ENCODE measurements at places on chromosomes 1 and 21.

GRCh38 chr1:150686275-150686674, 10.7 kb downstream of the GOLPH3L start:
- DNase-seq = no peak

DNA sequence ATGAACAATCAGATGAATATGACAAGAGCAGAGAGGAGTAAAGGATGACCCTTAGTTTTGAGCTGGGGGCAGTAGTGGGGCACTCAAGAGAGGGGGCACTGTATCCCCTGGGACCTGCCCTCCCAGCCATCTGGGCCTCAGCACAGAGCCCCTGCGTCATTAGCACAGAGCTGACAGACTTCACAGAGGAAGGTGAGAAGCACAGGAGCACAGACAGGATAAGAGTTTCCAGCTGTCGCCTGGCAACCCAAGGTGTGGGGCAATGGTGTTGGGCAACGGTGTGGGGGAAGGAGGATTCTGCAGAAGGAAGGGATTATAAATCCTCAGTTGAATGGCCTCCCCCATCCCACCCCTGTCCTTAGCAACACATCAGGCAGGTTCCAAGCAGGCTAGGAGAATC, 30.2 kb downstream of the RAB3B start:
- no peak for DNase-seq

DNA sequence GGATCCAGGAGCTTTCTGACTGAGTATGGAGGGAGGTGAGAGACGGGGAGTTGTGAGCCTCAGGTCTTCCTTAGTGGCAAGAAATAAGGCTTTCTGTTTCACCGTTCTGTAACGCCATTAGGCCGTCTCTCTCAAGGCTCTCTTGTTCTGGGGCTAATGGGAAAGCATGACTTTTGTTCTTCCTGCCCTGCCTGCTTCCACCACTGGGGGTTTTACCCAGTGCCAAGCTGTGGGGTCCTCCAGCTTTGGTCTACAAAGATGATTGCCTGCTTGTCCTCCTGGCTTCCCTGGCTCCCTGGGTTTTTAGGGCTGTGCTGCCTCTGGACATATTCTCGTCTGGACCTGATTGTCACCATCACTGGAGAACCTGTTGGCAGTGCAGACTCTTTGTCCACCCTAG, 74.8 kb upstream of the TINAGL1 start:
- DNase-seq = no peak

DNA sequence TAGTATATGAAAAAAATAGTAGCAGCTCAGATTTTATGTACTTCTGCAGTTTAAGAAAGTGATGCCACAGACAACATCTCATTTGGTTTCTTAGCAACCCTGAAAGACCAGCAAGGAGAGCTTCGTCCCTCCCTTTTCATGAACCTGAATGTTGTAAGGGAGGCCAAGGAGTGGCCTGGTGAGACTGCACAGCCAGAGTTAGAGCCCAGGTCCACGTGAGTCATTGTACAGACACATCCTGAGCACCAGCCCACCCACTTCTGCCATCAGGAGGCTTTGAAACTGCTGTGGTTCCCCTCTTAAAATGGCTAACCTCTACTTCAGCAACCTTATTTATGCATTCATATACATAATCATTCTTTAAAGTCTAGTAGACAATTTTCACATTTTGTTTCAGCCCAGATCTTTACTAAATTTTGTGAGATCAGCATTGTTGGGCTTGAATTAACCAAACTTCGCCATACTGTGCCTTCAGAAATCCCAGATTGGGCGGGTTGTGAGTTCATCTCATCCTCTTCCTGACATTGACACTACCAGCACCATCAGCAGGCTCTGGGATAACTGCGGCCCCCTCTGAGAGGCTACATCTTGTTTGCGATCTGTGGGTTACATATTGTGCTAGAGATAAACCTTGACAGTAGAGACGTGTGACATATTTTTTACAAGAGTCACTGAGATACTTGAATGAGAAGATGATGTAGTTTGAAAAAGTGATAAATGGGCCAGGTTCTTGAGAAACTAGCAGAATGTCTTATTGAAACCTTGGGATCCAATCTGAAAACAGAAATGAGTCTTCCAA, 106.7 kb downstream of the CAMTA1 start:
- DNase-seq = no peak

DNA sequence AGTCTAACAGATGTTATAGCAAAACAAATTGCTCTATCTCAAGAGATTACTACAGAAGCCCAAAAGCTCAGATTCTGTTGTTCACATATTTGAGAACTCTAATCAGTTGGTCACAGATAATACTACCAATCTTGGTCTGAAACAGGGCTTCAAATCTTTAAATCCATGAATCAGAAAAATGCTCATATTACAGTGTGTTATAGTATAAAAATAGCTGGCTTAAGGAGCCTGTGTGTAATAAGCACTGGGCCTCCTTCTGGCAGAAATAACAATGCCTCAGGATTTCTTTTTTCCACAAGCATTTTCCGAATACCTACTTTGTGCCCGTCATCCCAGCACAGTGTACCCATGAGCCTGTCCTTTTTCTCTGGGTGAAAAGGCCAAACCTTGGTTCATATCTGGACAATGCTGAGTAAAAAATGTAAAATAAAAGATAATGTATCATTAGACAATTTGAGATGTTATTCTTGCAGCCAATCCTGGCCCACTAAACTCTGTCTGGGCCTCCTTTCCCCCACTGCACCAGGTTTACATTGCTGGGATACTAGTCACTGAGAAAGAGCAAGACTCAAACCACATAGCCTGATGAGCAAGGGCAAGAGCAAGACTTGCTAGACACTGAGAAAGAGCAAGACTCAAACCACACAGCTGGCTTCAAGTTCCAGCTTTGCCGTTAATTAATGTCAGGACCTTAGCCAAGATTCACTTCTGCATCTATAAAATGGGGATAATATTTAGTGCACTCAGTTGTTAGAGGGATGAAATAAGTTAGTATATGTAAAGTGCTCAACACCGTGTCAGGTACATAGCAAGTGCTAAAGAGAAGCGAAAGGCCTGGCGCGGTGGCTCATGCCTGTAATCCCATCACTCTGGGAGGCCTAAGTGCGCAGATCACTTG, 17.0 kb upstream of the ADAR start:
- no peak for DNase-seq

DNA sequence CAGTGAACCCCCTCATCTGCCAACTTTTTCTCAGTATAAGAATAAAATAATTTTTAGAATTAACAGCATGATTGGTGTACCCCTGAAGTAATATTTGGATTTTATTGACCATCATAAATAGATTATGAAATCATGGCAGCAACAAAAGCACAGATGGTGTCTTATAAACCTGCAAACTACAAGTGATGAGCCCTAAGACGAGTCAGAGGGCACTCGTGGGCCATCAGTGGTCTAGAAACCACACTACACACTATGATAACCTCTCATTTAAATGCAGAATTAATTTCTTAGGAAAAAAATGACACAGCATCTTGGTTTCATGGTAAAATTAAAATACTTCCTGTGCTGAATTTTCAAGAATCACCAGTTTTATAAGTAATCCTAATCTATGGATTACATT, 312.4 kb downstream of the PTBP2 start:
- no peak for DNase-seq

- DNase-seq = no peak
Observed at GRCh38 chr21:35635261-35635660, 425.1 kb downstream of the SETD4 start.

GRCh38 chr1:172480431-172480830, 36.6 kb upstream of the PIGC start:
- DNase-seq = no peak

- DNase-seq = no peak
Observed at GRCh38 chr1:93111561-93111960, 32.5 kb downstream of the MTF2 start.

- DNase-seq = no peak
Observed at GRCh38 chr21:42089093-42089631, 18.0 kb downstream of the UMODL1 start.

DNA sequence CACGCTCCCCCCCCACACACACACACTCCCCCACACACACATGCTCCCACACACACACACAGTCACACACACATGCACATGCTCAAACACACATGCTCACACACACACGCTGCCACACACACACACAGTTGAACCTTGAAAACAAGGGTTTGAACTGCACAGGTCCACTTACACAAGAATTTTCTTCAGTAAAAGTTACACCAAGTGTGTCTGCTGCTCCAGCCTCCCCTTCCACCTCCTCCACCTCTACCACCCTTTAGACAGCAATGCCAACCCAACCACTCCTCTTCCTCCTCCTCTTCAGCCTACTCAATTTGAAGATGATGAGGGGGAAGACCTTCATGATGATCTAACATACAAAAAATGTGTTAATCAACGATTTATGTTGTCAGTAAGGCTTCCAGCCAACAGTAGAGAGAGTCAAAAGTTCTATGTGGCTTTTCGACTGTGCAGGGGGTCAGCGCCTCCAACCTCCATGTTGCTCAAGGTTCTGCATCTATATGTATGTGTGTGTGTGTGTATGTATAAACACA, 26.8 kb downstream of the HSF2BP start:
- DNase-seq = no peak

DNA sequence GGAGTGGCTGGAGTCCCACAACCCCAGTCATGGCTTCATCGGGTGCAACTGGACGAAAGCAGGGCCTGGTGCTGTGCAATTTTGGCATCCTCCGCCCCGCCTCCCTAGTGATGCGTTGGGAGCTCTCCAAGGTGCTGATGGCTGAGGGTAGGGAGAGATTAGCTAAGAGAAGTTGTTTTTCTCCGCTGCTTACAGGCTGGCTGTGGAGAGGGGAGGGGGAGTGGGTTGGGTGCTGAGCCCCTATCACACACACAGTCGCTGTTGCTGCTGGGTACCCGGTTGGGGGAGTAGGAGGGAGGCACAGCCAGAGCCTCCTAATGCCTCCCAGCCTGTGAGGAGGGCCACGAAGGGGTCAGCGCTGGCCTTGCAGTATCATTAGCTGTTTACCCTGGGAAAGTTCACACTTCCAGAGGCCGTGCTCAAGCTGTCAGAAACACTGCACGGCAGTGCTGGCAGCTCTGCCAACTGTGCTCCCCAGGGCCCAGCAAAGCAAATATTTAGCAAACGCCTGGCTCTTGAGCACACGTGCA, 110.0 kb downstream of the GRIK3 start:
- DNase-seq = no peak

- no peak for DNase-seq
Observed at GRCh38 chr1:167923324-167924056, 9.6 kb upstream of the ADCY10 start.

GRCh38 chr1:192933744-192934143, 124.9 kb downstream of the RGS2 start:
- DNase-seq = no peak

DNA sequence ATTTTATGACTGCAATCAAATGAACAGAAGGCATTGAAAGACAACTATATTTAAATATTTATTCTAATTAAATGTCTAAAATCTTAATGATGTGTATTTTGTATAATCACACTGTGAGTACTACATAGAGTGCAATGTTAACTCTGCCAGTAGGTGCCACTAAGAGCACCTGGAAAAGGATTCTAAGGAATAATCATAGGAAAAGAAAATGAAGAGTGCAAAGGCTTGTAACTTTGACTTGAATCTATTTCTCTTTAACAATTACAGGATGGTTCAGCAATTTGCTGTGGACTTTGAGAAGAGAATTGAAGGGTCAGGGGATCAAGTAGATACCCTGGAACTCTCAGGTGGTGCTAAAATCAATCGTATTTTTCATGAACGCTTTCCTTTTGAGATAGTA, 200.4 kb downstream of the DNM3 start:
- DNase-seq = no peak

GRCh38 chr1:152145769-152146168, 13.3 kb downstream of the RPTN start:
- no peak for DNase-seq

GRCh38 chr1:24918995-24919605, 11.0 kb downstream of the RUNX3 start:
- no peak for DNase-seq

DNA sequence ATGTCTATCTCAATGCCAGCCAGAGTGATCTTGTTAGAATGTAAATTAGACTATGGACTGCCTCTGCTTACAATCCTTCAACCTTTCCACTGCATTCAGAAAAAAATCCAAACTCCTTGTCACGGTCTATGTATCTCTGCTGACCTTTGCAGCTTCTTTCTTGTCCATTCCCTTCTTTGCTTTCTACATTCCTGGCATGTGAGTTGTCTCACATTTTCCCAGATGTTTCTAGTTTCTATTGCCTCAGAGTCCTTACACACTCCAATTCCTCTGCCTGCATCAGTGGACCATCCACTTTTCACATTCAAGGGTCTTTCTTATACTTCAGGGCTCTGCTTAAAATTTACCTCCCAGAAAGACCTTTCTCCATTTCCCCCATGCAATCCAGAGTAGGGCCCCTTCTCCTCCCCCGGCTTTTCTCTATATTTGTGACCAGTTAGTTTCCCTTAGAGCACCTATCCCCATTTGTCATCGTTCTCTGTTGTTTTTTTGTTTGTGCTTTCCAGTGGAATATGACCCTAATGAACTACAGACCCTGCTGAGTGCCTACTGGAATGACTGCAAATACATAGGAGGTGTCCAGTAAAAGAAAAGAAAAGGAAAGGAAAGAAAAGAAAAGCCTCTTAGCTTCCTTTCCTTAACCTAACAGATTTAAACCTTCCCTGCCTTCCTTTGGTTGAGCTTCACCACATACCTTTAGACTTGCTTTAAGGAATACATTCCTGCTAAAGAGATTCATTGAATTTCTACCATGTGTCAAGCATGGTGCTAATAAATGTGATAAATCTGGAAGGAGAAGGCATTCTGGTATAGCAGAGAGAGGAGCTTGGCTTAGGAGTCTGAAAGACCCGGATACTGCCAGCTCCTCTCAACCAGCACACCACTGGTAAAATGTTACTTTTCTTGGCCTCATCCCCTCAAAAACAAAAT, 102.0 kb downstream of the DIRAS3 start:
- DNase-seq = no peak

DNA sequence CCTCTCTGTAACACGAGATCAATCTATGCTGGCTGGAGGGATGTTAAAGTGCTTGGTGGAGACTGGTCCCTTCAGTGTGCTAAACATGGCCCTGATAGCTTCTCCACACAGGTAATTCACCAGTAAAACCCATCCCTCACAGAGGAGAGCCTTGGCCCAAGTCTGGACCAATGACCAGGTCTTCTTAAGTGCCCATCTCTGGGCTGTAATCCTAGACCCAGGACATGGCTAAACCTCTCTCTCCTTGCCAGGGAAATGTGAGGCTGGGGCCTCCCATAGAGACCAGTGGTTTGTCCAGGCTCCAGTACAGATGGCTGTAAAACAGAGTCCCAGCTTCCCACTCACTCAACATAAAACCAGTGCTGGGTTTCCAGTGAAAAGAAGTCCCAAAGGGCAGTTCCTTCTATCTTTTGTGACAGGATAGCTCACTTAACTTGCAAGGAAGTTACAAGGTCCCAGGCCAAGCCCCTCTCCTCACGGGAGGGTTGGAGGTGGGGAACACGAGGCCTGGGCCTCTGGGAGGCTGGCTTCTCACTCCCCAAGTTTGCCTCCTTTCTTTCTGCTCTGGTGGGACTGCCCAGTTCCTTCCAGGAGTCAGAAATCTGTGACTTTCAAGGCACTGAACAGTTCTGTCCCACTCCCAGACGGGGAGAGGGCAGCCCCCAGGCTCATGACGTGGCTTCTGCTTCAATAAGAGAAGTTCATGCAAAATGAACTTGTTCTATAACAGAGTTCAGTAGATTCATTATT, 2.2 kb upstream of the KIF17 start:
- DNase-seq = no peak

Measured in GDM1 (cell line).